ENCODE measurements at places on chromosomes 1 and 21.

GRCh38 chr1:110501488-110502132 is 17.4 kb downstream of the KCNA10 start:
- DNase-seq = no peak

DNA sequence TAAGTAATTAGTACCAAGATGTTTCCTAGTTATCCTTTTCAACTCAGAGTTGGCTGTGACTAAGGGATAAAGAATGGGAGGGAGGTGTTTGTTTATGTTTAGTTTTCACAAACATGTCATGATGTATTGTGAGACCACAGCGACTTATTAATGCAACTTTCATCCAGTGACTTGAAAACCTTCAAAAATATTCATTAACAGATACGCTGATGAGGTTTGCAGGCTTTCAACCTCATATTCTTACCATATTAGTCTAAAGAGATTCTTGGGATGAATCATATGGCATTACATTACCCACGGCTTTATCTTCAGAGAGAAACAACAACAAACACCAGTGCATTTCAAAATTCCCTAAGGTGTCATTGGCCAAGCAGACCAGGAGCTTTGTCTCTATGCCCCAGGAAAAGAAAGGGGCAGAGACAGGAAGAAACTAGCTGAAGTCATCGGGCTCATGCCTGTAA is 36.4 kb downstream of the PALMD start:
- DNase-seq = no peak

- no peak for DNase-seq
Observed at GRCh38 chr1:13911697-13912619, 212.0 kb downstream of the PRDM2 start.

DNA sequence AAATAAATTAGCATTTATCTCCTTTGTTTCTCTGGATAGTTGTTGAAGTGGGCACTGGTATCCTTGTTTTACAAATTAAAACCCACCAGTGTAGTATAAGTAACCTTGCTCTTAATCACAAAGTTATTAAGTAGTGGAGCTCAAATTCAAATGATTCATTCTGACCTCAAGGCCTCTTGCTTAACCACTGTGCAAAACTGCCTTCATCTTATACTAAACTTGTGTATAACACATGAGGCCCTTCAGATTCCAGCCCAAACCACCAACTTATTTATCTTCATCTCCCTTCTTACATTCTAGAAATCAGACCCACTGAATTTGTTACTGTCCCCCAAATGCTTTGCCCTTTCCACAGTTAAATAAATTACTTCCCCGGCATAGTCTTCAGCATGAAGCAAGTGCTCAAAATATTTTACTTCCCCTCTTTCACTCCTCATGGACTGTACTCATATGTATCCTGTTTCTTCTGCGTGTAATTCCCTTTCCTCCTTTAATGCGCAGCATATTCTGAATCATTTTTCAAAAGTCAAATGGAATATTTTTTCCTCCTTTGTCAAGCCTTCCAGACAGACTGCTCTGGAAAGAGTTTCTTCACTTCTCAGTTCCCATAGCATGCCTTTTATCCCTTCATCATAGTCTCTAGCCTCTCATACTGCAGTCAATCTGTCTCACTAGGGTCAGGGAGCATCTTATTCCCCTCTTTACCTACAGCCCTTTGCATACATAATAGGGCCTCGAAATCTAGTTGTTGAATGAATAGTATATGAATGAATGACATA is 19.0 kb upstream of the DNASE2B start:
- no peak for DNase-seq

- DNase-seq = peak; percentile 56
Observed at GRCh38 chr1:154951901-154952657, 3.8 kb downstream of the PBXIP1 start.

GRCh38 chr1:150544204-150544603 is 5.0 kb upstream of the ADAMTSL4 start:
- DNase-seq = no peak

GRCh38 chr1:240314845-240315801 is 223.4 kb downstream of the FMN2 start:
- no peak for DNase-seq

GRCh38 chr1:149879556-149879955 is 19.8 kb upstream of the BOLA1 start:
- no peak for DNase-seq

Data from activated CD4-positive, alpha-beta T cell treated with anti-CD3 and anti-CD28 coated beads, Interleukin-2, amount 50 U/mL, for 24 hours (primary cell).